Left ventricle myocardium inferior (tissue), 1 donor: ENCODE measurements at places on chromosomes 7 and 10.

- no peak for DNase-seq
Measured at GRCh38 chr10:4267086-4267773, 482.2 kb upstream of the KLF6 start.

GRCh38 chr7:20642166-20642565 is 26.7 kb downstream of the ABCB5 start:
- DNase-seq, result no peak

DNA sequence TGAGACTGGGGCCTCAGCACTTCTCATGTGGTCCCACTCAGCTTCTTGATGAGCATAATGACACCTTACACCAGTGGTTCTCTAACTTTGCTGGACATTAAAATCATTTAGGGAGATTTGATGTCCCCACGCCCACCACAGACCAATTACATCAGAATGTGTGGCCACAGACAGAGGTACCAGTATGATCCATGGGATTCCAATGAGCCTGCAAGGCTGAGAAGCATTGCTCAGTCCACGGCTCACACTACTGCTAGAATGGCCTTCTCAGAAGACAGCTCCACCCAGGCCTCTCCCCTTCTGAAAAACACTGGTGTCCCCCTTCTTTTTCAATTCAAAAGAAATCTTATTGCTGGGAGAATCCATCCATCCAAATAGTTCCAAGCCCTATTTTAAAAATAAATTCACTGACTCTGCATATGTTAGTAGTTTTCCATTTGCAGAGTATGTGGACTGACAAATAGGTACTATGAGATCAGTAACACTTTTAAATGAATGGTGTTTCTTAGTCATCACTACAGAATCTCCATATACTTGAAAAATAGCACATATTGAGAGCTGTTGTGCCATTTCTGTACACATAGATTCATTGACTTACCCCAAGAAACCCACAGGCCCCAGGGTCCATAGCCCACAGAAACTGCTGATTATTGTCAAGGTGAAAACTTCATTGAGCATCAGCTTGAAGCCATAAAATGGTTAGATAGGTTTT is 34.5 kb upstream of the TECTB start:
- no peak for DNase-seq

- DNase-seq, result no peak
Measured at GRCh38 chr7:15219758-15220157, 317.2 kb upstream of the DGKB start.

DNA sequence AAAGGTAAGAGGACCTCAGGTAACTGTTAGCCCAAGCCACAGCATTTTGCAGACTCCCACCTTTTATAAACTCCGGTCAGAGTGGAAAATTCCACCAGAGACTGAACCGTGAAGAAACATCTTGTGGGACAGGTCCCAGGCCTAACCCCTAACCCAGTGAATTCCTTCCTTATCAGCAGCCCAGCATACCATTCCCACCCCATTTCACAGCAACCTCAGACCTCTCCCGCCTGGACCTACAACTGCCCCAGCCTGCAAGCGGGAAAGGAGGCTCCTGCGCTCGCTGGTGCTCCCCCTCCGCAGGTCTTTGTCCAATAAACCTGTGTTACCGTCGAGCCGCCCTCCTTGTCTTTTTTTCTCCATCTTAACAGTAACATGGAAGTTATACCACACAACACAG is 736.6 kb downstream of the MAGI2 start:
- DNase-seq, result no peak

GRCh38 chr7:155785536-155785935 is 26.7 kb downstream of the SHH start:
- DNase-seq, result no peak

- no peak for DNase-seq
Measured at GRCh38 chr7:140310337-140311002, 87.9 kb downstream of the SLC37A3 start.

GRCh38 chr10:49596493-49596809 is 13.7 kb upstream of the SLC18A3 start:
- DNase-seq, result no peak

DNA sequence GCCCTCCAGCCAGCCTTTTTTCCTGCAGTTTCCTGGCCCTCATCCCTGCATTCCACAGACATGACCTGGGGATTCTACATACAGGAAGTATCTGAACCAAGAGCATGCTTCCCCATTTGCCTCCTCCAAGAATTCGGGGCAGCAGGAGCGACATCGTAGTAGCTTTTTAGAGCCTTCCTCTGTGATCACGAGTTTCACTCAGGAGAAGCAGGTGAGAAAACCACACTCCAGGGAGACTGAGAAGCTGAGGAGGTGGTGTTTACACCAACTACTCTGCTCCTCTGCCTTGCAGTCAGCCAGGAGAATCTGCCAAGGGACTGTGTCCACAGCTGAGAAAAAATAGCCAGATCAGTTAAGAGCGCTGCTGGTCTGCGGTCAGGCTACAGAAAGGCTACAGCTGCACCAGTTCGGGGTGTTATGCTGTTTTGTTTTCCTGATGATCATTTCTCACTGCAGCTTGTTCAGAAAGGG is 54.1 kb downstream of the HSPA12A start:
- DNase-seq, result no peak

- DNase-seq, result no peak
Measured at GRCh38 chr10:31642281-31642680, 286.4 kb downstream of the ARHGAP12 start.

DNA sequence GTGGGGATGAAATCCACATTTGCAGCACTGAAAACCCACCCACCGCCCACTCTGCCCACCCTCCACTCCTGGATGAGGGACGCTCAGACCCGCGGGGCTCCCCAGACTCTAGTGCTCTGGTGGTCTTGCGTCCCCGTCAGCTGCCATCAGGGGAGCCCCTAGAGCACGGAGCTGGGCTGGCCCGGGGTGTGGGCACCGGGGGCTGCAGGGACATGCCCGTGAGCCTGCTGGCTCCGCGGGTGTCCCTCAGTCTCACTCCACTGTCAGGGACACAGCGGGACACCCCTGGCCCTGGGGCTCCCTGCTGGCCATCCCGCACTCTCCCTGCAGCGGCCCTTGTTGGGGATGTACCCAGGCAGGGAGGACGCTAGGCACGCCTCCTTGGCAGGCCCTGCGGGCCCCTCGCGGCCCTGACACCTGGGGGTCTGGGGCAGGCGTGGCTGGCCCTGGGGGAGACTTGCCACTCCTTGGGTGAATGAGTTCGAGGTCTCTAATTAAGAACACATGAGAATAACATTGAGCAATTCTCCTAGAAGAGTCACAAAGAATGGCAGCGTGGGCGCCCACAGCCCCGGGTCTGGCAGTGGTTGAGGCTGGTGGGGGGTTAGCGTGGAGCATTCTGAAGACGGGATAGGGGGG is 64.2 kb downstream of the CFAP46 start:
- DNase-seq, result no peak

DNA sequence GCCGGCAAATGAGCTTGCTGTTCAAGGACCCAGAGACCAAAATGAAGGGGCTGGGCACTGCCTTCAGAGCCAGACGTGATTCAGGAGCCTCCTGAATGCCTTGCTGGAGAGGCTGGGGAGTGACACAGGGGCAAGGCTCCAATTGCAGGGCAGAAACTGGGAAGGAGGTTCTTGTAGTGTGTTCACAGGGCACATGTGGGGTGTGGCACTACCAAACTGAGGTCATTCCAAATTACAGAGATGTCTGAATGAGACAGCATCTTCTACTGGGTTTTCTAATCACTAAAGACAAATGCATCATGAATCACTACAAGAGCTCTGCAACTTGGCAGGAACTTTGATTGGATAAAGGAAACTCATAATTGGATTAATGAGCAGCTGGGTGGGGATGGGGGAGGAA is 17.8 kb downstream of the CRTAC1 start:
- DNase-seq, result no peak

GRCh38 chr10:96073722-96074121 is 30.3 kb downstream of the CCNJ start:
- DNase-seq, result no peak

GRCh38 chr10:106929291-106929895 is 235.1 kb downstream of the SORCS1 start:
- DNase-seq, result no peak

DNA sequence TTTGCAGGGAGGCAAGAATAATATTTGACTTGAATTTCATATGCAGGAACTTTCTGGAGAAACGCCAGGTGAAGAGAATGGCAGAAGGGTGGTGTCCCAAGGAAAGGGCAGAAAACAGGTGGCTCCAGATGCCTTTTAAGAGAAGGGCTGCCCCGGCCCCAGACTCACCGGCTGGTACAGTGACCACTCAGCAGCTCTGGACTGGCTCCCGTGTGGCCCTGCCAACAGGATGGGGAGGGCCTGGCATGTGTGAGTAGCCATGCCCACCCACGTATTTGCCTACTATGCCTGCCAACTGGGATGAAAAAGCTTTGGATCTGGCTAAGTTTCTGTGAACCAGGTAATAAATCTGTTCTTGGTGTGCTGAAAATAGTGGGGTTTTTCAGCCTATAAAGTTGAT is 159.5 kb downstream of the PRKAG2 start:
- no peak for DNase-seq

DNA sequence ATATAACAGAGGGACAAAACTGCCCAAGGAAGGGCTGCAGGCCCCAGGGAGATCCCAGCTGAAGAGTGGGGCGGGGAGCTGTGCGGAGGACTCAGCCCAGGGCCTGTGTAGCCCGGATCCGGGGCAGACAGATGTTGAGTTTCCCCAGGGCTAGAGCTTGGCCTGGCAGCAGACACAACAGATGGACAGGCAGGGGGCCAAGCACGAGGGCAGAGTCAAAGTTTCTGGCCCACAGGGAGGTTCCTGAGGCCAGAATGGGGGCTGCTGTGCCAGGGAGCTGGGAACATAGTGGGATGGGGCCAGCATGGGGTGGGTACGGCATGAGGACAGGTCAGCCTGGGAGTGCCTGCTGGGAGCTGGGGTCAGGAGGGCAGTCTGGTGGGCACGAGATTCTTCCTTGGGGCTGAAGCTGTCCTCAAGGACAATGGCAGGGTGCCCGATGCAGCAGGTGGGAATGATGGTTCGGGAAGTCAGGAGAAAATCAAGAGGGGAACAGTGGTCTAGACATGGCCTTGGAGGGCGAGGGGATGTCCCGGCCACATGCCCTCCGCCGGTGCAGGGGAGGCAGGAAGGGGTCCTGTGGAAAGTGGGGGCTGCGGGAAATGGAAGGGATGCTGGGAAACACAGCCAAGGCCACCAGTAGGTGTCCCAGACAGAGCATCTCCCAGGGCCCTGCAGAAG is 519.1 kb upstream of the FOXK1 start:
- DNase-seq, result peak; percentile 46

GRCh38 chr7:33814400-33814799 is 90.9 kb upstream of the BMPER start:
- no peak for DNase-seq

GRCh38 chr10:58796824-58797223 is 284.2 kb downstream of the BICC1 start:
- no peak for DNase-seq

DNA sequence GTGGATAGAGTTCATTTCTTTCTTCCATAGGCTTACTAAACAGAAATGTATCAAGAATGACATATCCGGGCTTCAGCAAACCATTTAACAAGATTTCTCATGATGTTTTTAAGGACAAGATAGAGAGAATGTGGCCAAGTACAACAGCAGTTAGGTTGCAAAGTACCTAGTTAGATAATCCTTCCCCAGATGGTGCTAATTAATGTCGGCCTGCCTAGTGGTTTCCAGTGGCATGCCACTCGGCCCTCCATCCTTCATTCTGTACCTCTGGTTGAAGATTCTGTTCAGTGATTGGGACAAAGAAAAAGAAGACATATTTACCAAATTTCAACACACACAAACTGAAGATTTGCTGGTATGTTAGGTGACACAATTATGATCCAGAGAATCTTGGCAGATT is 212.1 kb downstream of the MACC1 start:
- no peak for DNase-seq

DNA sequence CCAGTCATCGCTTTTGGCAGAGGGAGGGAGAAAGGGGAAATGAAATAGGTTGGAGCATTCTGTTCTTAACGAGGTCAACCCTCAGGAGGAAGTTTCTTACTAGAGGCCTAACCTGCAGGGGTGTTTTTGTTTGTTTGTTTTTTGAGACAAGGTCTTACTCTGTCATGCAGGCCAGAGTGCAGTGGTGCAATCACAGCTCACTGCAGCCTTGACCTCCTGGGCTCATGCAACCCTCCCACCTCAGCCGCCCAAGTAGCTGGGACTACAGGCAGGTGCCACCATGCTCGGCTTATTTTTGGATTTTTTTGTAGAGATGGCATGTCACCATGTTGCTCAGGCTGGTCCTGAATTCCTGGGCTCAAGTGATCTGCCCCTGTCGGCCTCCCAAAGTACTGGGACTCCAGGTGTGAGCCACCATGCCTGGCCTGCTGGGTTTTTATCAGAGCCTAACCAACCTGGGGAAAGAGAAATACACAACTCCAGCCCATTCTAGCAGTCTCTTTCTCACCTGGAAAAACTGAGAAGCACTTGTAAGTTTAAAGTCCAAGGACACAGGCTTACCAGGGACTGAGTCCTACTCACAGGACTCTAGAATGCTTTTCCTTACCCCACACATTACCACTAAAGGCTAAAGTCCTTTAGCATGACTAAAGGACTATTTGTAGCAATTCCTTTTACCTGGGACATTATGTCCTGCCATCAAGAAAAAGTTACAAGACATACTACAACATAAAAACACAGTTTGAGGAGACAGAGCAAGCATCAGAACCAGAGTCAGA is 101.0 kb upstream of the EGFR start:
- DNase-seq, result no peak

DNA sequence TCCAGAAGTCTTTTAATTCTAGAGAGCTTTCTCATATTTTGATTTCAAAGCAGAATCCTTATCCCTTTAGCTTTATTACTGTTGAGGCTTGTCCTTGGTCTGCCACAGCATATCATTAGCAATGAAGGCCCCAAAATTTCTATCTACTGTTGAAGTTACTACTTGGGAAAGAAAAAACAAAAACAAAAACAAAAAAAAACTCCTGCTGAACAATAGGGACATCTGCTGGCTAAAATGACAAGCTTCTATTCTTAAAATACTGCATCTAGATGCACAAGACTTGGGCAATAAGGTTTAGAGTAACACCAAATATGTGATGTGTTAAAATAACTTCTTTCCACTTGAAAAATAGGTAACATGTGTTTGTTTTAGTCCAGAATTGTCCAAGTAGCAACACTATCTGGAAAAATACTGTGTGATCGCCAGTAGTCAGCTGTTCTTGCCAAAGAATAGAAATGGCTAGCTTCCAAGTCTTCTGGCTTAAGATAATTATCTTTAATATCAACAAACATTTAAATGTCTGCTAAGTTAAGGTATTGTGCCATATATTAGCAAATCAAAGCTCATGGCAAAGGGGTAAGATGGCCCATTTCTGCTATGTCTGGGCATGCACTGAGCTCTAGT is 3.8 kb upstream of the DMTF1 start:
- DNase-seq, result no peak

GRCh38 chr7:152959610-152960009 is 200.1 kb downstream of the ACTR3B start:
- no peak for DNase-seq

- DNase-seq, result no peak
Measured at GRCh38 chr10:24469993-24470392, 253.7 kb downstream of the ARHGAP21 start.

- no peak for DNase-seq
Measured at GRCh38 chr7:87140271-87140748, 11.9 kb upstream of the DMTF1 start.

DNA sequence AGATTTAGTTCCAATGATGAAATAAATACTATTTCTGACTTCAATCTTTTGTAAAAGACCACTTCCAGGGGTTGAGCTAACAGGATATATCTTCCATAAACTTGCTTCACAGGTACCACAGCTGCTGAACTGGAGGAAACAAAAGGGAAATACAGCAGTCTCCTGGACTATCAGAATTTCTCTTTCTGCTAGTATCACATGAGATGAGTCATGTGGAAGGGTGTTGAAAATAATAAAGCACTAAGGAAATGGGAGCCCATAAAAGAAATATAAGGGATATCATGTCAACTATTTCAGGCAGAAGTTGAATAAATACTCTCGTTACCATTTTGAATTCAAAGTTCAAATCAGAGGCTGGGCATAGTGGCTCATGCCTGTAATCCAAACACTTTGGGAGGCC is 250.3 kb upstream of the NFE2L3 start:
- no peak for DNase-seq
